ENCODE measurements at places on chromosomes 5 and 9.
A peak's percentile ranks its signal among the peaks of the same experiment; 100 is the strongest.

DNA sequence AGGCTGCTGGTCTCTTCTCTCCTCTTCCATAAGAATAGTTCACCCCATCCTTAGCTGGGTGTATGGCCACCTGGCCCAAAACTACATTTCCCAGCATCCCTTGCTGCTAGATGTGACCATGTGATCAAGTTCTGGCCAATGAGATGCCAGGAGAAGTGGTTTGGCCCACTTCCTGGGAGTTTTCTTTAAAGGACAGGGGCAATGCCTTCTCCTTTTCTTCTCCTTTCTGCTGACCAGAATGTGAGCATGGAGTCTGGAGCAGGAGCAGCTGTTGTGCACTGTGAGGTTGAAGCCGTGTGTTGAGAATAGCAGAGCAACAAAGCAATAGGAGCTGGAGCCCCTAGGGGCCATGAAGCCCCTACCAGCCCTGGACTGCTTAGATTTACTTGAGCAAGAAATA is 36.8 kb downstream of the C9orf50 start:
- no peak for DNase-seq

DNA sequence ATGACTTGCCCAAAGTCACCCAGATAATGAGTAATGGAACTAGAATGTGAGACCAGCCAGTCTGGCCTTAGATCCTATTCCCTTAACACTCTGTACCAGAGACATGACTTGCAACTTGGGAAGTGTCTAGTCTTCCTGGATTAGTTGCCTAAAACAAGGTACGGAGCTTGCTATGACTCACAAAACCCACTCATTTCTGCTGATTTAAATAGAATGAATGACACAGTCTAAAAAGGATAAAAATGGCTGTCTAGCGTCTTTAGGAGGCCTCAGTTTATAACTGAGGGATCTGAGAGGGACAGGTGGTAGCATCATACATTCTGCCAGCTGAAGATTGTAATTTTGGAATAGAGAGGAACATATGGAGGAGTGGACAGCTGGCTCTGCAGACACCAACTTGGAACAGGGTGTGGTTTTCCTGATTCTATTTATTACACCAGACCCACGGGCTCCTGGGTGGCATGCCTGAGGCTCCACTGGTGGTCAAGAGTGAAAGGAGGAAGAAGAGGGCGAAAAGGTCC is 62.7 kb downstream of the ABLIM3 start:
- peak; percentile 67 for DNase-seq

DNA sequence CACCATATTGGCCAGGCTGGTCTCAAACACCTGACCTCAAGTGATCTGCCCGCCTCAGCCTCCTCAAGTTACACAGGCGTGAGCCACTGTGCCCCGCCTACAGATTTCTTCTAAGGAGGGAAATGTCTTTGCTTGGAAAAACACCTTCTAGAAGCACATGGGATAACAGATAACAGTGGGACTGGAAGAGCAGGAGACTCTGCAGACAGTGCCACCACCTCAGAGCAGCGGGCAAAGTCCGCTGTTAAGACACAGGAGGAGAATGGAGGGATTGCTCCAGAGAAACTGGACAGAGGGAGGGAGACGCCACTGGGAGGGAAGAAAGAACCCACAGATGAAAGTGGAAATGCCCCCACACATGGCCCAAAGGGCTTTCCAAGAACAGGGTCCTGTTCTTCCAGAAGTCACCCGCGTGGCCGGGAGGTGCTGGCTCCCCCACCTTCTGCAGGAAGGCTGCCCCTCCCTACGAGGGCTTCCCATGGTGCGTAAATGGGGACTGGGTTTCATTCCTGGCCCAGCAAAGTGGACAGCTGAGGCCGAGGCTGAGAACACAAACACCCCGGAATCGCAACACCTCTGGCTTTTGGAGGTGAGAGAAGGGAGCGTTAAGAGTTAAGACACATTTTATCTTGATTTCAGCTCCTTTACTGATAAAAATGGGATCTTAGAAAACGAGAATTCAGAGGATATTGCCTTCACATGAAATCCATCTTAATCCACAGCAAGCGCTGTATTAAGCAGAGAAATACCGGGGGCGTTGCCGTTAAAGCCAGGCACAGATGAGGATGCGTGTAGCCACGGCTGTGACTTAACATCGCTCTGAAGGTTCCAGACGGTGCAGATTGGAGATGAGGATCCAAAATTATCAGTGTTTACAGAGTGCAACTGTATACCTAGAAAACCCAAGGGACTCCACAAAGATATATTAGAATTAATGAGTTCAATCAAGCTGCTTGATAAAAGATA is 11.2 kb downstream of the ADAMTS2 start:
- no peak for DNase-seq

GRCh38 chr5:154143211-154143641 is 47.3 kb upstream of the GALNT10 start:
- DNase-seq: no peak

- no peak for DNase-seq
Measured at GRCh38 chr5:149150457-149150856, 9.2 kb downstream of the ABLIM3 start.

DNA sequence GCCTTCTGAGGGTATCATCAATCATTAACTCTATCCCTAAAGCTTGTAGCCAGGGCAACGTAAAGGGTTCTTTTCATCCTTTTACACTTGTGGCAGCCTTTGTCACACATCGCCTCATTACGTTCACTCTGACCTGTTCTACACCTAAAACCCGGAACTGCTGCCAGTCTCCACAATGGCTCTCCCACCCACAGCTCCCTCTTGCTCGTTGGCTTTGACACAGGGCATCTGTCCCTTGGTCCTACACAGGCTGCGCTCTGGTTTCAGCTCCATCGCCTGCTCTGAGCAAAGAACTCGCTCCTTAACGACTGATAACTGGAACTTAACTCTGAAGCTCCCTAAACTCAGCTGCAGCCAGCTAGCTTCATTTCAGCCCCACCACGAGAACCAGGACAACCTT is 112.8 kb upstream of the CTNND2 start:
- no peak for DNase-seq

DNA sequence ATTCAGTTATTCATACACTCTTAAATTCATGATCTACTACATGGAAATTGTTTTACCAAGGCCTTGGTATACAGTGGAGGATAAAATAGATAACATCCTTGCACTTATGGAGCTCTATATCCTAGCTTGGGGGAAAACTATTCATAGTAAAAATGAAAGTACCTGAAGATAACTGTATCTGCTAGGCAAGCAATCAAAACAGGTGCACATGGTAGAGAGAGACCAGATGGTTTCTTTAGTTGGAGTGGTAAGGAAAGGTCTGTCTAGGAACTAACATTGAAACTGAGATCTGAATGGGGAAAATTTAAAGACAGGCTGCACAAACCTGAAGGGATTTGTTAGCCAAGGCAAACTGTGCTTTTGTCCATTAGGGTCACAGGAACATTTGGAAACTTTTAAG is 11.1 kb upstream of the SLCO4C1 start:
- DNase-seq: no peak

DNA sequence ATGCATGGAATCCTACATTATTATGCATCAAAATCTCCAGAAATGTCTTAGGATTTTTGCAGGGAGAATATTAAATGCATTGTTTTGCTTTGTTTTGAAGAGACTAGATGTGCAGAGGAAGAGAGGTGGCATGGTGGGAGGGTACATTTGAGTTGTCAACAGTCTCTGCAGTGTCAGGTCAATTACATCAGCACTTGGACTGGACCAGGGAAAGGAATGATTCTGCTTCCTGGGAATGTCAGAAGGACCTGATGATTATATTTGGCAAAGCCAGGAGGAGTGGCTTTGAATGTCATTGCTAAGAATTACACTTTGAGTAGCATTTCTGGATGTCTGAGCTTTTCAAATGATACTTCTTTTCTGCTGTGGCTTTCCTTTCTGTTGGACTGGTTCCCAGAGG is 17.5 kb upstream of the TMEFF1 start:
- no peak for DNase-seq

DNA sequence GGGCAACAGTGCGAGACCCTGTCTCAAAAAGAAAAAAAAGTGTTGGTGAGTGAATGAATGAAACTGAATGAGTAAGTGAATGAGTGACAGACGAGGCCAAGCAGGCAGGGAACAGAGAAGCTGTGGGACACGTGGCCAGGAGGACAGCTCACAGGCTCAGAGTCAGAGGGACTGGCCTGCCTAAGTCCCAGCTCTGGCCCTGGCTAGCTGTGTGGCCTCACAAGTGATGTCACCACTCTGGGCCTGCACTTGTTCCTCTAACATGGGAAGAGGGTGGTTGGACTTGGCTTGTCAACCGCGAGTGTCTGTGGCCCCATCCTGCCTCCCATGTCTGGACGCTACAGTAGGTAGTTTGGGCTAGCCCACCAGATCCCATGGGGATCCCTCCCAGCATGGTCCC is 4.7 kb upstream of the PLPP7 start:
- DNase-seq: no peak

GRCh38 chr5:132751444-132751843 is 4.2 kb downstream of the CCNI2 start:
- no peak for DNase-seq

DNA sequence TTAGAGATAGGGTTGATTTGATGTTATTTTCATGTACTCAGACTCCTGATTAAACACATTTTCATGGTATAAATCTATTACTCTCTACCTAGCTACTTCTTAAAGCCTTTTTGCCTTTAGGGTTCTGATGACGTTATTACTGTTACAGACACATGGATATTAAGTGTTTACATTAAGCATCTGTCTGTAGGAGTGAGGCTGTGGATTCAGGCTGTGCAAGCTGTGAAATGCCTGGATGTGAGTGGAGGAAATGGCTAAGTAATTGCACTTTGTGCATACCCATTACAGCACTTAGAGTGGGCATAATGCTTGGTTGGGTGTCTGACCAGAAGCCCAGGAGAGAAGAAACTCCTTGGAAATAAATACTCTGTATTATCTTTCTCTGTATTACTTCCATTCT is 186.8 kb downstream of the SNX18 start:
- no peak for DNase-seq
